ENCODE measurements at places on chromosomes 1 and 21.

- DNase-seq = peak; percentile 14
Observed at GRCh38 chr1:192153276-192153675, 5.0 kb upstream of the RGS18 start.

DNA sequence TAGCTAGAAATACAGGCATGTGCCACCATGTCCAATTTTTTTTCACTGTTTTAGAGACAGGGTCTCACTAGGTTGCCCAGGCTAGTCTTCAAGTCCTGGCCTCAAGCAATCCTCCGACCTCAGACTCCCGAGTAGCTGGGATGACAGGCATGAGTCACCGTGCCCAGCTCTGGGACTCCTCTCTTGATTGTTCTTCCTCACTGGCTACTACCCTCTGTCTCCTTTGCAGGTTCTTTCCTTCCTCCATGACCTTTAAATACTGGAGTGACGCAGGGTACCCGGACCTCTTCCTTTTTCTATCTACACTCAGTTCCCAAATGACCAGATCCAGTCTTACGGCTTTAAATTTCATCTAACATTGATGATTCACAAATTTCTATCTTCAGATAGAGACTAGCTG lies 34.9 kb downstream of the ASH1L start:
- no peak for DNase-seq

DNA sequence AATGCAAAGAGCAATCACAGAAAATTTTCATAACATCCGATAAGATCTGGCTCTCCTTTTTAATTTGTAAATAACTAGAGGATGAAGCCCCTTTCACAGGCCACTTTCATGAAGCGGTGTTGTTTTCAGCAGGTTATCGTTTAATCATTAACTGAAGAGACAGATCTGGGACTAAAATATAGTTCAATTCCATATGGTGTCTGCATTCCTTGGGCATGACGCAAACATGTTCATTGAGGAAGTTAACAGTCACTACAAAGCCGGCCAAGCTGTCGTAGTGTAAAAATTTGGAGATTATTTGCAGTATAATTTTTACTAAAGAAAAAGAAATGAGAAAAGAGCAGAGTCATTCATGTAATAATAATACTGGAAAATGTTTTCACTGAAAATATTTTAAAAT lies 565.2 kb upstream of the ADAMTS5 start:
- DNase-seq = no peak

DNA sequence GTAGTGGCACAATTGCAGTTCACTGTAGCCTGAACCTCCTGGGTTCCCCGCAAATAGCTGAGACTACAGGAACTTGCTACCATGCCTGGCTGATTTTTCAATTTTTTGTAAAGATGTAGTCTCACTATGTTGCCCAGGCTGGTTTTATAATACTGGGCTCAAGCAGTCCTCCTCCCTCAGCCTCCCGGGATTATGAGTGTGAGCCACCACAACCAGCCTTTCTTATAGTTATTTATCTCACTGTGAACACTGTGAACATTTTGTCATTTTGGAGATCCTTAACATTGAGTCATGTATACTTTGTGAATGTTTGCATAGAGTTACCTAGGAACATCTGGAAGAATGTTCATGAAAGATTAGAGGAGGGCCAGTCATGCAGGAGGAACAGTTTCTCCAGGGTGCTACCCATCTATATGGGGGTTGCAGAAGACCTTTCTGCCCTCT lies 127.1 kb upstream of the CACYBP start:
- no peak for DNase-seq

- no peak for DNase-seq
Observed at GRCh38 chr1:25675729-25676476, 59.3 kb downstream of the MAN1C1 start.

All from HTR-8/SVneo (cell line).